ENCODE measurements at places on chromosomes 11 and 22.

- DNase-seq = peak; percentile 65
These were observed 6.8 kb upstream of the TPBGL start for GRCh38 chr11:75233754-75234172.

DNA sequence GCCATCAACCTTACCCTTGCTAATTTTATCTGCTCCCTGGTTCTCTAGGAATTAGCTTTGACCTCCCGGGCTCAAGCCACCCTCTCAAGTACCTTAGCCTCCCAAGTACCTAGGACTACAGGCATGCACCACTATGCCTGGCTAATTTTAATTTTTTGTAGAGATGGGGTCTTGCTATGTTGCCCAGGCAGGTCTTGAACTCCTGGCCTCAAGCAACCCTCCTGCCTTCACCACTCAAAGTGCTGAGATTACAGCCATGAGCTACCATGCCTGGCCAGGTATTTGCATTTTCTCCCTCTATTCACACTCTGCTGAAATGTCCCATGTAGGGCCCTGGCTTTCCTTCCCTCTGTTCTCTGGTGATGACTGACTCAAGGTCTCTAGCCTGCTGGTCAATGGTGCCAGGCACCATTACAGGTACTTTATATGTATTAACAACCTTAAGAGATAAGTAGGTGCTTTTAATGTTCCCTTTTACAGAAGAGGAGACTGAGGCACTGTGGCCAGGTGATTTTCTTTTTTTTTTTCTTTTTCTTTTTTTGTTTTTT lies 8.5 kb upstream of the WDR74 start:
- DNase-seq = no peak

DNA sequence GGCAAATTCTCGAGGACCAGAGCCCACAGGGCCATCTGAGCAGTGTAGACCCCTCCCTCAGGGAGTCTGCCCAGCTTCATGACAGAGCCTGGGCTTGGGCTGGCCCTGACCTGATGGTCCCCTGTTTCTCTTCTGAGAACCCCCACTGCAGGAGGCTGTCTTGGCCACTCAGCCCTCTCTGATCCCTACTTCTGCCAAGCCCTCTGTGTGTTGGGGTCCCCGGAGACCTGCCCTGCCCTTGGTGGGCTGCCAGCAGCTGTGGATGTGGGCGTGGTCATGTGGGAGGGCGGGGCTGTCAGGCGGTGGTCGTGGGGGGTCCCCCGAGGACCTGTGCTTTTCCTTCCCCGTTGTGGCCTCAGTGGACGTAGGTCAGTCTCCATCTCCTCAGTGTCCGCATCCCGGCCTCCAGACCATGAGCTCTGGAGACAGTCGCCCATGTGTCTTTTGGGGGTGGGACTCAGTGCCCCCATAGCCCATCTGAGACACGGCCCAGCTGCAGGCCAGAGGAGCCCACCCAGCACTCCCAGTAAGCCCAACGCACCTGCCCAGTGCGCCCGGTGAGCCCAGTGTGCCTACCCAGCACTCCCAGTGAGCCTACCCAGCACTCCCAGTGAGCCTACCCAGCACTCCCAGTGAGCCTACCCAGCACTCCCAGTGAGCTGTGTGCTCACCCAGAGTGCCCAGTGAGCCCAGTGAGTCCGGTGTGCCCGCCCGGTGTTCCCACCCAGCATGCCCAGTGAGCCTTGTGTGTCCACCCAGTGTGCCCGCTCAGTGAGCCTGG lies 409.2 kb downstream of the TBC1D22A start:
- no peak for DNase-seq

DNA sequence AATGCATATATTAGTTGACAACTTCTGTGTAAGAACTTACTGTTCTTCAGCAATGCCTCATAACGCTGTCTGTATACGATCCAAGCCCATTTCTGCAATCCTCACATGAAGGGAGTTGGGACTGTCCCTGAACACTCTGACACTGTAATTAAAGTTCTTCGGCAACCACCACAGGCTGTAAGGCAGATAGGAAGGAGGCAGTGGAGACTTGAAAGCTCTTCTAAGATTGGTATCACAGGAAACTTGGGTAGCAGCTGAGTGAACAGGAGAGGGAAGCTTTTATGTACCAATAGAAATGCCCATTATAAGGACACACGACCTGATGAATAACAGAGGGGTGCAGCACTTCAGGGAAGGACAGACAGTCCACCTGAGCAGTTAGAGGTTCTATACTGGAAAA lies 12.0 kb upstream of the GAB2 start:
- DNase-seq = no peak

- no peak for DNase-seq
These were observed 35.1 kb upstream of the PDGFD start for GRCh38 chr11:104199053-104199452.

DNA sequence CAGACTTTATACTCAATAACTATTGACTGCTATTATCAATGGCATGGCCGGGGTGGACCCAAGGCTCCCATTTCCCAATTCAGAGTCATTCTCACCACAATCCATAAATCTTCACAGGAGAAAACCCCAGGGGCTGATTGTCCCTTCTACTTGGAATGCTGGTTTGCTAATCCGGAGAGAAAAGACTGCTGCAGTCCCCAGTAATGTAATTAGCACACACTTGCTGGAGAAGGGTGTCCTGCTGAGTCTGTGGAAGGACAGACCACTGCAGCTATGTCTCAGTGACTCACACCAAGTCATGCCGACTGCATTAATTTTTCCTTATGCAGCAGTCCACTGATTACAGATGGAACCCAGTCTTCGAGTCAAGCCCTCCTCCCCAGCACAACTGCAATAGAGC lies 5.9 kb upstream of the ETS1 start:
- no peak for DNase-seq

- no peak for DNase-seq
These were observed 73.3 kb downstream of the FAM76B start for GRCh38 chr11:95716266-95716665.

DNA sequence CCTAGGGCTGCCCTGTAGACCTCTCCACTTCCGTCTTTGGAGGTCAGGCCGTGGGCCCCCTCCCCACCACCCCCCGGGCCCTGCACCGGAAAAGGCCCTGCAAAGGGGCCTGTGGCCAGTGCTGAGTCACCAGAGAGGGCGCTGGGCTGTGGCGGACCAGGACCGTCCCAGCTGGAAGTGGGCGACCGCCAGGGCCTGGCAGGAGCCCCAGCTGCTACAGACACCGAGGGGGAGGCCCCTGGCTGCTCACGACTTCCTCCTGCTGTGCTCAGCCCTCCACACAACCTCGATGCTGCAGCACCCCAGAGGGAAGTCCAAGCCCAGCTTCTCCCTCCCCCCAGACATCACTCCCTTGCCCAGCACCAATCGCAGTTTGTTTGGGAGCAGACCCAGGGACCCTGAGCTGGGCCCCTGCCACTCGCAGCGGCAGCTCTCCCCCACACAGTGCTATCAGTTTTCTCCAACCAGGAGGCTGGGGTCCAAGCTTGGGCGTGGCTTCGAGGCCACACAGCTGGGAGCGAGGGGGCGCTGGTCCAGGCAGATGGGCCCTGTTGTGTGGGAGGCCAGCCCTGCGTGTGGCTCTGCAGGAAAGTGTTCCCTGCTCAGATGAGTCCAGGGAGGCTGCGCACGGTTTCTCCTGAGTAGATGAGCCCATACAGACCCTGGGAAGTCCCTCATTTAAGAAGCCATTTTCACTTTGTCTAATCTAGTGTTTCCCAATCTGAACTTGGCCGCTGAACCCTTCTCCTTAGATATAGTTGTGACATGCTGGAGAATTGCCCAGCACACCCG lies 5.6 kb upstream of the SH3BP1 start:
- peak; percentile 97 for DNase-seq

DNA sequence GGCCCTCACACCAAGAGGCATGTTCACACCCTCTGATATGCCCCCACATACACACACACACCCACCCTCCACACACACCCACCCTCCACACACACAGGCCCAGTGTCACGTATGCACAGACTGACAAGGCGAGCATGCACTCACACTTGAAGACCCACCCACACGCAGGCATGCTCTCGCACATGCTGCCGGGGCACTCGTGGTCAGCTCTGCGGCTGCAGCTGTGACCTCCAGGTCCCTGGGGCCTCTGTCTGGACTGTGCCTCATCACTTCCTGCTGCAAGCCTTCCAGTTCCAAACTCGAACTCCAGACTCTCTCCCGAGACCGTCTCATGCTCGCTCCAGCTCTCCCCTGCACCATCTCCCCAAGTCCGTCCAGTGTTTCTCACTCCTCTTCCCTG lies 9.5 kb downstream of the DCHS1 start:
- no peak for DNase-seq

DNA sequence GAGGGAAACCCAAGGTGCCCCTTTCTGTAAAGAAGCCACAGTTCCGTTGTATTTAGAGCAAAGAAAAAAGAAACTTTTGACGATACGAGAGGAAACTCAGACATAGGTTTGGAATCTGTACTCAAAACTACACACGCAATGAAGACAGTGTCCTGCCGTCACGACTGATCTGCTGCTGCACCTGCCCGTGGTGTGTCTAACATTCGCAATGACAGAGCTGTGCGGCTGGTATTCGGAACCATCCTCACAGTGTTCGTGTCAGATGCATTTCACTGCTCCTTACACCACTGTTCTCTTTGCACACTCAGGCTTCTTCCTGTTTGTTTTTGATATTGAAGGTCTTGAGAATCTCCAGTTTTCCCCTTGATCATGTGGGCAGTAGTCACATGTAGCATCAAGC lies 84.8 kb downstream of the RTL6 start:
- DNase-seq = no peak

DNA sequence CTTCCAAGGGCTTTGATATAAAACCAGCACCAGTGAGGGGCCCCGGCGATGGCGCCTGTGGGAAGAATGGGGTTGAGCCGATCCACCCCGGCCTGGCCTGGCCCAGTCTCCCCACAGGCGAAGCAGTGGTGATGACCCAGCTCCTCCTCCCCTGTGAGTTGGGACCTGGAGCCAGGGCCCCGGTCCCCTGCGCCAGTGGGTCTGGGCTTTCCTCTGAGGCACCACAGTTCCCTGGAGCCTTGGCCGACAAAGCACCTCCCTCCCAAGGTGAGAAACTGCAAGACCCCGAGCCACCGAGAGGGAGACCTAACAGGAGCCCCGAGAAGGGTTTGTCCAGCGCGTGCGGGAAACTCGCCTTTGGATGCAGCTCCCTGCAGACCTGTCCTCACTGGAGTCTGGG lies 942.9 kb downstream of the BRD1 start:
- no peak for DNase-seq

DNA sequence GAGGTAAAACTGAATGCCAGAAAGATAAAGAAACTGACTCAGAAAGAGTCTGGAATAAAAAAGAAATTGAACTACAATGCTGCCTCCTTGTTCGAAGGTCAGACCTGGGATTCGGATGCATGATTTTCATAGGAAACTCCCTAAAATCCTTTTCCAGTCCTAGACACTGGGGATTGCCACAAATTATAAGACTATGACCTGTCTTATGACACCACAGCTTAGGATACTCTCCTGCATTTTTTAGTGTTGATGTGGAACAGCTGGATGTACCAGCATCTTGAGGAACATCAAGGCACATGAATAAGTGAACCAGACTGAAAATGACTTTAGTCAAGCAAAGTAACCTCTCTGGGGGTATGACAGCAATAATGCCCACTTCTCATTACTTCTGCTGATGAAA lies 9.0 kb downstream of the KIRREL3 start:
- no peak for DNase-seq

- no peak for DNase-seq
These were observed 3.6 kb downstream of the CD44 start for GRCh38 chr11:35142481-35143075.

- DNase-seq = no peak
These were observed 22.1 kb upstream of the FGF3 start for GRCh38 chr11:69841170-69841858.

GRCh38 chr22:43212434-43212952 lies 25.6 kb upstream of the TTLL12 start:
- no peak for DNase-seq

- DNase-seq = no peak
These were observed 110.0 kb downstream of the FBXO7 start for GRCh38 chr22:32584650-32585049.

DNA sequence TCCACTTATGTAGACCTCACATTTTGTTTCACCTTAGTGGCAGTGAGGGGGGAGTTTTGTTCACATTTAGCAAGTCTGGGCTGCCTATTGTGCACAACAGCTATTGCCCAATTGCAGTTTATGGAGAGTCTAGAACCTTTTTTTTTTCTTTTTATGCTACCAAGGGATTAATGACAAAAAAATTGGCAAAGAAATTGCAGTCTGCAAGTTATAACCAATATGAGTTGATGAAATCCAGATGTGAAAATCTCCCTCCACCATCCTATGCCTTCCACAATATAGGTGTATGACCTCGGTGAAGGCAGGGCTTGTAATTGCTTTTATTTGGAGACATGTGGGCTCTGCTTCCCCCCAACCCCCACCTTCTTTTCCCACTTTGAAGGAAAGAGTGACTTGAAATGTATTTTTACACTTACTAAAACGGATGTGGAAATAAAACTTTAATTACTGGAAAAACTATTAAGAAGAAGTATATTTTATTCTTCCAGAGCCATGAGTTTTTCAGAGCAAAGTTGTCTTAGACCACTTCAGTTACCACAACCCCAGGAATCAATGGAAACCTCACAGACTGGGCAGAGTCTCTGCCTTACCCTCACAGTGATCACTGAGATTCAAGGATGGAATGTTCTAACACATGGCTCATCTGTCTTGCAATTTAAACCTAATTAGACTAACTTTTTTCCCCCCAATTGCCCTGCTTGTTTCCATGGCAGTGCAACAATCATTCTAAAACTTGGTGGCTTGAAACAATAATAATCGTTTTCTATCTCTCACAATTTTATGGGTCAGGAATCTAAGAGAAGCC lies 120.8 kb upstream of the SLC5A12 start:
- DNase-seq = no peak

DNA sequence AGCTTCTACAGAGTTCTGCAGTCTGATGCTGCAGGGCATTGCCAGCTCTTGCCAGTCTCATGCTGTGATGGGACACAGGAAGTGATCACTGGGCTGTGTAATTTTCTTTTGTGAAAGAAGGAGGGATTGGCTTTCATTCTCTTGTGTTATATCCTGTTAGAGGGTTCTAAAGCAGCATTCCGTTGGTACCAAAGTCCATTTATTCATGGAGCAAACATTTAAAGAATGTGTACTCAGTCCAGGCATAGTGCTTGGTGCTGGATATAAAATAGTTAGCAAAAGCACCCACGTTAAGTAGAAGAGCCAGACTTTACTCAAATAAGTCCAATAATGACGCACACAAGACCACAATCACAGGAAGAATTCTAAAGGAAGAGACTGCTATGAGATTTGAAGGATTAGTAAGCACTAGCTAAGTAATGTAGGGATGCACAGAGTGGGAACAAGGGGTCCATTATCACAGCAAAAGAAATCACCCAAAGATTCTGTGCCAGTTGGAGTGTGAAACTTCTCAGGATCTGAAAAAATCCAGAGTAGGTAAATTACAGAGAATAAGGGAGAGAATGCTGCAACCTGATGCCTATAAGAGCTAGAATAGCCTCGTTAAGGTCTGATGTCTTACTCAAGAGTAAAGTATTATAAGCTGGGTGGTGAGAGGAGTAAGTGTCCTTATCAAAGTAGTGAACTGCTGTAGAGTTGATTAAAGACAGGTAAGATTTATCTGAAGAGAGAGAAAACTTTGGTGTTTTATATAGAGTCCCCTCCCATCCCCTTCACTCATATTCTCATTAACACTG lies 728.3 kb downstream of the METTL15 start:
- no peak for DNase-seq
